ENCODE measurements at places on chromosomes 3 and 15. TPM values are rescaled to one million over a fixed set of nuclear protein-coding genes. Genes with fewer than 3 reads are reported as not detected.

DNA sequence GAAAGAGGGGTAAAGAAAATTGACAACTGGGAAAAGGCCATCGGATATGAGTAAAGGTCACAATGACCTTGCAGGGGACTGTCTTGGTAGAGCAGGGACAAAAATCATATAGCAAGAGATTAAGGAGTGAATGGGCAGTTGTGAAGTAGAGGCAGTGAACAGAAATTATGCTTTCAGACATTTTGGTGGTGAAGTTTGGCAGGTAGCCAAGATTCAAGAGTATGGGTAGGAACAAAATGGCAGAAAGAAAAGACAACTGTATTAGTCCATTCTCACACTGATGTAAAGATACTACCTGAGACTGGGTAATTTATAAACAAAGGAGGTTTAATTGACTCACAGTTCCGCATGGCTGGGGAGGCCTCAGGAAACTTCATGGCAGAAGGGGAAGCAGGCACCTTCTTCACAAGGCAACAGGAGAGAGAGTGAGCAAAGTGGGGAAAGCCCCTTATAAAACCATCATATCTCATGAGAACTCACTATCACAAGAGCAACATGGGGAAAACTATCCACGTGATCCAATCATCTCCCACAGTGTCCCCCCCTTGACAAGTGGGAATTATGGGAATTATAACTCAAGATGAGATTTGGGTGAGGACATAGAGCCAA is 84.0 kb downstream of the CGNL1 start:
- H3K36me3 ChIP-seq: no peaks in the 10 kb centered on the region
- no peak overlapping the region for H3K4me3 ChIP-seq
- H3K27ac ChIP-seq: no peak overlapping the region
- H3K4me1 ChIP-seq: peaks cover 10% of the 10 kb centered on the region
- H3K27me3 ChIP-seq: no peaks in the 10 kb centered on the region

DNA sequence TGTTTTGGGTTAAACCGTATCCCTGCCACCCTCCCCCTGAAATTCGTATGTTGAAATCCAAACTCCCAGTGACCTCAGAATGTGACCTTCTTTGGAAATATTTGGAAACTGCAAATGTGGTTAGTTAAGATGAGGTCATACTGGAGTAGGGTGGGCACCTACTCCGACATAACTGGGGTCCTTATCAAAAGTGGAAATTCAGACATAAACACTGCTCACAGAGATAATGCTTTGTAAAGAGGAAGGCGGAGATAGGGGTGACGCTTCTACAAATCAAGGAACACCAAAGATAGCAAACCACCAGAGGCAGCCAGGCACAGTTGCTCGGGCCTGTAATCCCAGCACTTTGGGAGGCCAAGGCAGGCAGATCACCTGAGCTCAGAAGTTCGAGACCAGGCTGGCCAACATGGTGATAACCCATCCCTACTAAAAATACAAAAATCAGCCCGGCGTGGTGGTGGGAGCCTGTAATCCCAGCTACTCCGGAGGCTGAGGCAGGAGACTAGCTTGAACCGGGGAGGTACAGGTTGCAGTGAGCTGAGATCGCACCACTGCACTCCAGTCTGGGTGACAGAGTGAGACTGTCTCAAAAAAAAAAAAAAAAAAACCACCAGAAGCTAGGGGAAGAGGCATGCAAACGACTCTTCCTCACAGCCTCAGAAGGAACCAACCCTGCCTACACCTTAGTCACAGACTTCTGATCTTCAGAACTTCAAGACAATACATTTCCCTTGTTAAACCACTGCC is 51.1 kb upstream of the CHD2 start:
- no peaks in the 10 kb centered on the region for H3K4me1 ChIP-seq
- H3K4me3 ChIP-seq: no peak overlapping the region
- H3K27me3 ChIP-seq: no peaks in the 10 kb centered on the region
- DNase-seq: no peak
- no peak overlapping the region for H3K27ac ChIP-seq

GRCh38 chr15:52139599-52140462 is 27.3 kb upstream of the BCL2L10 start:
- no peak overlapping the region for H3K4me3 ChIP-seq
- H3K27me3 ChIP-seq: no peaks in the 10 kb centered on the region
- H3K4me1 ChIP-seq: peaks cover 16% of the 10 kb centered on the region

DNA sequence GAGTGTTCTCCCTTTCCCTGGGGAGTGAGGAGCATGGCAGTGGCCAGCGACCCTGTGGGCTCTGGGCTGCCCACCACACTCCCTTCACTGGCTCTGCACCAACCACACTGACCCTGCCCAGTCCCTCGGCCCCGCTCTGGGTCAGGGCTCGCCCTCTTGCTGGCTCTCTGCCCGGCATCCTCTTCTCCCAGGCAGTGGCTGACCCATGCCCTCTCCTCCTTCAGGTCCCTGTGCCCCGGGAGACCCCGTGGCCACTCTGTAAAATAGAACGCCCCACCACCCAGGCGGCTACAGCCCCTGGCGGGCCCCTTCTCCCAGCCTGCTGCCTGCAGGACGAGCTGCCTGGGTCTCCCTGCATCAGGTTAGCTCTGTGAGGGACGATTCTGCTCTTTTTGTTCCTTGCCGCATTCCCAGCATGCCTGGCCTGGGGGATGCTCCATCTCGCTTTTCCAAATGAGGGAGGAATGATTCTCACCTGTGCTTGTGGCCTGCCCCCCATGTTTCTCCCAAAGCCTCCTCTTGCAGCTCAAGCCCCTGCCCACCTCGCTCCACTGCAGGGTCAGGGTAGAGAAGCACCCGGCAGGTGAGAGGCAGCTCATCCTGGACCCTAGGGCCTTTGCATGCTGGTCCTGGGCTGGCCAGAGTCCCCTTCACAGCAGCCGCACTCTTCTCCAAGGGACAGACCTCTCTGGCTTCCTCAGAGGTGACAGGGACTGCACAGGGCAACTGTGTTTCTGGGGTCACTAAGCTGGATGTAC is 14.5 kb upstream of the CFAP100 start:
- H3K4me3 ChIP-seq: no peak overlapping the region
- no peaks in the 10 kb centered on the region for H3K4me1 ChIP-seq
- no peak overlapping the region for H3K27ac ChIP-seq
- no peaks in the 10 kb centered on the region for H3K36me3 ChIP-seq
- no peak for DNase-seq

Gene ATOSA
- 26.0 TPM for total RNA-seq

GRCh38 chr3:135771760-135772159 is 193.8 kb upstream of the PPP2R3A start:
- H3K36me3 ChIP-seq: no peaks in the 10 kb centered on the region
- no peaks in the 10 kb centered on the region for H3K4me1 ChIP-seq
- no peak overlapping the region for H3K27ac ChIP-seq
- H3K27me3 ChIP-seq: no peaks in the 10 kb centered on the region
- H3K4me3 ChIP-seq: no peak overlapping the region
- no peak for DNase-seq

- H3K4me3 ChIP-seq: no peak overlapping the region
- DNase-seq: no peak
- no peak overlapping the region for H3K27ac ChIP-seq
- no peaks in the 10 kb centered on the region for H3K36me3 ChIP-seq
These were observed 9.0 kb upstream of the ZSCAN2 start for GRCh38 chr15:84591815-84592214.

Gene KCNMB3
- total RNA-seq: 2.6 TPM

- no peak overlapping the region for H3K27ac ChIP-seq
- H3K27me3 ChIP-seq: no peaks in the 10 kb centered on the region
- DNase-seq: no peak
- H3K4me1 ChIP-seq: no peaks in the 10 kb centered on the region
- no peak overlapping the region for H3K4me3 ChIP-seq
- H3K36me3 ChIP-seq: no peaks in the 10 kb centered on the region
These were observed 173.1 kb upstream of the TBL1XR1 start for GRCh38 chr3:177370246-177370822.

Gene VPS13C
- total RNA-seq: 60.9 TPM

DNA sequence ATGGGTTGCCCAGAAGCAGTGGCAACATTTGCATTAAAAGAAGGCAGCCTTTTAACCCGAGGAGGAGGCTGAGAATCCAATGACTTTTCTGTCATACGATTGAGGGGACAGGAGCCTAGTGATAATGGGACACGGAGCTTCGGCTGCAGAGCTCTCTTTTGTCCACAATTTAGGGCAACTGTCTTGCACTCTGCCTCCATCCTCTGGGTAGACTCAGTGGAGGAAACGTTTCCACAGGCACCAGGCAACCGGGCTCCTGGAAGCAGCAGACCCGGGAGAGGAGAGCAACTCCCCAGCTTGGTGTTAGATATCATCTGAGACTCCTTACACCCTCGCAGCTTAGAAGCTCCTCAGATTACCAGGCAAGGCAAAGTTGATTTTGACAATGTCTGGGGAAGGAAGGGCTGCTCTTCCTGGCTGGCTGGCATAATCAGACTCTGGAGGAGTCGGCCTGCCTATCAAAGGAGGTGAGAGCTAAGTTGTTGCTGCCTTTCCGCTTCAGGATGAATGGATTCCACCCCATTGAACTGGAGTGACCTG is 43.5 kb upstream of the RNU6-1 start:
- no peaks in the 10 kb centered on the region for H3K36me3 ChIP-seq
- H3K27me3 ChIP-seq: no peaks in the 10 kb centered on the region
- H3K27ac ChIP-seq: peak overlapping the region; percentile 94
- peaks cover 24% of the 10 kb centered on the region for H3K4me1 ChIP-seq
- no peak for DNase-seq
- no peak overlapping the region for H3K4me3 ChIP-seq

Gene C2CD4B
- total RNA-seq: 2.0 TPM

DNA sequence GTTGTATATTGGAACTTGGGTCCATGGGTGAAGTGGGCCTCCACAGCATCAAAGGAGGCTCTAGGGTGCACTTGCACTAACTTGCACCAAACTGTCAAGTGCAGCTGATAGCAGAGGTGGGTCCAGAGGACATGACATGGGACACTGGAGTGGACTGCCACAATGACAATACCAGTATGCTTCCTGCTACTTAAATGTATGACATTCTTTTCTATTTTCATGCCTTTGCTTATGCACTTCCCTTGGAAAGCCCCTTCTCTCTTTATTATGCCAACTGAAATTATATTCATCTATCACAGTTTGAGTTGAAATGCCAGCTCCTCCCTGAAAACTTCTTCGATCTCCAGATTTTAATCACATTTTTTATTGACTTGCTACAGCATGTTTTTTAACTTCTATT is 101.8 kb downstream of the CFAP20DC start:
- no peaks in the 10 kb centered on the region for H3K36me3 ChIP-seq
- H3K27ac ChIP-seq: peak overlapping the region; percentile 33
- DNase-seq: no peak
- H3K4me3 ChIP-seq: no peak overlapping the region

DNA sequence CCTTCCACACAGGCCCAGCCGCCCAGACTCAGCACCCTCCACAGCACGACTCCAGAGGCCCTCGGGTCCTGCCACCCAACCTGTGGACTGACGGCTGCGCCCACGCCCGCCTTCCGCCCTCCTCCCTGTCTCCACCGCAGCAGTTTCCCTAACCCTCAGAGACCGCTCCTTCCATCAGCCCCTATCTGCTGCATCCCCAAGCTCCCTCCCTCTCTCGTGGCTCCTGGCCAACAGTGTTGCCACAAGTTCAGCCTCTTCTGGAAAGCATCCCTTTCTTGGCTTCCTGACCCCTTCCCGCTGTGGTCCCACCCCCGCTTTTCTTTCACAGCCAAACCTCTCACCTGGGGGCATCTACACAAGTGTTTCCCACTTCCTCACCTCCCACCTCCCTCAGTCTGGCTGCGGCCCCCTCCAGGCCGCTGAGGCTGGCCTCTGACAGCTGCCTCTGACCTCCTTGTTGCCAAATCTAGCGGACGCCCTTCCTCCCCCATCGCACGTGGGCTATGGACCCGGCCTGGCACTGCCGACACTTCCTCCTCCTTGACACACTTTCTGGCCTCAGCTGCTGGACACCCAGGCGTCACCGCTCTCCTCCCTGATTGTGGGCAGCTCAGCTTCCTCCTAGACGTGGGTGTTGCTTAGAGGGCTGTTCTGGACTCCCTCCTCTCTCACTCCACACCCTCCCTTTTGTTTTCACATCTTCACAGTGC is 168.8 kb upstream of the TLE3 start:
- H3K4me1 ChIP-seq: peaks cover 15% of the 10 kb centered on the region

- peak; percentile 82 for DNase-seq
- no peaks in the 10 kb centered on the region for H3K36me3 ChIP-seq
- peak overlapping the region; percentile 97 for H3K27ac ChIP-seq
- H3K4me1 ChIP-seq: peaks cover 25% of the 10 kb centered on the region
These were observed 567 bp downstream of the TOP2B start for GRCh38 chr3:25663869-25664811.

GRCh38 chr3:31013843-31014242 is 119.4 kb upstream of the GADL1 start:
- no peaks in the 10 kb centered on the region for H3K4me1 ChIP-seq
- no peaks in the 10 kb centered on the region for H3K36me3 ChIP-seq
- H3K27ac ChIP-seq: no peak overlapping the region
- no peak for DNase-seq
- H3K4me3 ChIP-seq: no peak overlapping the region

Gene CLDN11
- 21.9 TPM for total RNA-seq

GRCh38 chr15:81011593-81011992 is 10.9 kb downstream of the TLNRD1 start:
- no peak overlapping the region for H3K27ac ChIP-seq
- no peaks in the 10 kb centered on the region for H3K4me1 ChIP-seq
- H3K27me3 ChIP-seq: no peaks in the 10 kb centered on the region
- no peak overlapping the region for H3K4me3 ChIP-seq
- DNase-seq: no peak

Gene SLC22A14
- 0.20 TPM for total RNA-seq

Gene RAB6B
- 9.1 TPM for total RNA-seq

DNA sequence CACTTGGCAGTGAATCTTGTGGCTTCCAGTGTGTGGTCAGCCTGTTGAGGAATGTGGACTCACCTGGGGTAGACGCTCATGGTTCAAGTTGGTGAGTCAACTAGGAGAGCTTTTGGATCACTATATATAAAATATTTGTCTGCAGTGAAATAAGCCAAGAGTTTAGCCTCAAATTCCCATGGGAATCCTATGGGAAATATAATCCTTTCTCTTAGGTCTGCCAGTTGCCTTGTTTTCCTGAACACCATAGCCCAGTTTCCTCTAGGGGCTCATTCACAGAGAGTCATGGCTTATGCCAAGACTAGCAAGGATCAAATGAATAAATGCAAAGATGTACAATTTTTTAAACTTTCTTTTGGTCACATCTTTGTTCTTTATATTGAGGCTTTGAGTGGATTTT is 100.1 kb upstream of the NPHP3 start:
- DNase-seq: no peak
- H3K36me3 ChIP-seq: no peaks in the 10 kb centered on the region
- no peaks in the 10 kb centered on the region for H3K4me1 ChIP-seq

GRCh38 chr15:50250760-50251394 is 14.6 kb downstream of the HDC start:
- DNase-seq: no peak
- H3K4me1 ChIP-seq: no peaks in the 10 kb centered on the region
- H3K27me3 ChIP-seq: no peaks in the 10 kb centered on the region
- no peaks in the 10 kb centered on the region for H3K36me3 ChIP-seq
- H3K4me3 ChIP-seq: no peak overlapping the region

Gene CCR8
- not detected for total RNA-seq

- no peak overlapping the region for H3K27ac ChIP-seq
- H3K4me3 ChIP-seq: no peak overlapping the region
- H3K36me3 ChIP-seq: no peaks in the 10 kb centered on the region
- H3K4me1 ChIP-seq: peaks cover 10% of the 10 kb centered on the region
These were observed 5.1 kb downstream of the SLC51B start for GRCh38 chr15:65050270-65050669.

Gene RAD54L2
- 17.5 TPM for total RNA-seq

- no peaks in the 10 kb centered on the region for H3K36me3 ChIP-seq
- no peaks in the 10 kb centered on the region for H3K27me3 ChIP-seq
- peak; percentile 59 for DNase-seq
- peaks cover 8% of the 10 kb centered on the region for H3K4me1 ChIP-seq
- H3K27ac ChIP-seq: peak overlapping the region; percentile 99
These were observed 873 bp downstream of the CAPN7 start for GRCh38 chr3:15206662-15207576.

All from hepatocyte (in vitro differentiated cells).